Activated CD4-positive, alpha-beta T cell treated with anti-CD3 and anti-CD28 coated beads for 4 hours (primary cell): ENCODE measurements at places on chromosomes 1 and 21.

DNA sequence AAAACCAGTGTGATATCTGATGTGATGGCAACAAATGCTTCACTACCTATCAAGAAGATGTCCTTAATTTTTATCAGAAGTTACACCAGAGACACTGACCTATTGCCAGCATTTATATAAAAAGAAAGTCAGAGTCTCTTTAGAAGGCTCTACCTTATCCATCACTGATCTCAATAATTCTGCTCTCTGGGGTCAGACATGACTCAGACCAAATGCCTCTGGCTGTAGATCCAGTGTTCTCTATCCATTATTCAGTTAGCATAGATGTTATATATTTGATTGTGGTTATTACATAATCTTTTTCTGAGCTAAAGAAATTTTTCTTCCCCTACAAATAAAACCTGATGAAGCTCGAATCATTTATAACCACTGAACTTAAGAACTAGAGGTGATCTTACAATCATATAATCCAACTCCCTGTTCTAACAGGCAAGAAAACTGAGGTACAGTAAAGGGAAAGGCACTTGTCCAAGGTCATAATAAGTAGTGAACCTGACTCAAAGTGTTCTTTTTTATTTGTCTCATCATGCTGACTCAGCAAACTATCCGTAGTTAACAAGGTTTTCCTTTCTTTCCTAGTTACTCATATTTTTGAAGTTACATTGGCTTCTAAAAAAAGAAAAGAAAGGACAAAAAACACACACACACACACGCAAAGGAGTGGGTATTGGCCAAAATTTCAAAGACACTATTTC is 43.6 kb upstream of the ESRRG start:
- no peak for DNase-seq

DNA sequence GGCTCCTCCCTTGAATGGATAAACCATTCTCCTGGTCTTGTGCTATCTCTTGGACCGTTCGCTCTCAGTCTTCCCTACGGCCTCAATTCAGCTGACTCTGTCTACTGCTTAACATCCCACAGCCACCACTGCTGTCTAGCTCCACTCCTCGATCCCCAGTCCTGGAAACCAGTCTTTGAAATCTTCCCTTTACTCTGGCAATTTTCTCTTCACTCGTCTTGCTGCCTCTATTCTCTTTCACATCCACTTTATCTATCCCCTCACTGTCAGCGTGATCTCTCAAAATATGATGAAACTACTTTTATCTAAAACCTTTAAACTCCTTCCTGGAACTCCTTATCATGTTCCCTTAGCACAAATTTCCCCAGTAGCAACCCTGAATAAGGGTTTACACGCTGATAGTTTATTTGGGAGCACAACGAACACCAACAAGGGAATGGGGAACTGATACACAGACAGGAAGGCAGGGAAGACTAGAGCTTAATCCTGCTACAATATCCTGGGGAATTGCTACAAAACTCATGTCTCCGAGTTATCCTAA is 131.6 kb upstream of the SAMSN1 start:
- DNase-seq, result no peak

DNA sequence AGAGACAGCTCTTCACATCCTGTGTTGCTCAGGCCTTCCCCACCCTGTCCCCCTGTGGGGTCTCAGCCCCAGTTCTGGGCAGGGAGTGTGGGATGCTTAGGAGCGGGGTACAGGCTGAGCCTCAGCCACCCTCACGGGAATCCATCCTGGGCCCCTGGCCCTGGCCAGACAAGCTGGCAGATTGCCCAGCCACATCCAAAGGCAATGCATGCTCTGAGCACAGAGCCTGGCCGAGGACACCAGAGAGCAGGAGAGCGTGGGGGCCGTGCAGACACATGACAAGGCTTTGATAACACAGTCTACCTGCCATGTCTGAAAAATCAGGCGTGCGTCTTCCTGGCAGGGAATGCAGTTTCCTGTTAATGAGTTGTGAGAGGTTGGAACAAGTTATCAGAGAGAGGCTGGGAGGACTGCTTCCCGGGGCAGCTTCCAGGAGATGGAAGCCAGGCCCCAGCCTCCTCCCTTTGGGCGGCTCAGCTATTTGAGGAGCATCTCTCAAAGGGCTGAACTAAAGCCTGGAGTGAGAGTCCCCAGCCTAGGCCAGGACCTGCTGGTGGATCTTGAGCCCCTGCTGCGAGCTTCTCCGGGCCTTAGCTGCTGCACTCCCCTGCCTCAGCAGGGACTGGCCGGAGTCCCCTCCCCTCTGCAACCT is 72.2 kb upstream of the SELENON start:
- no peak for DNase-seq

GRCh38 chr1:57058652-57059501 is 93.1 kb upstream of the C8B start:
- no peak for DNase-seq

- no peak for DNase-seq
Measured at GRCh38 chr1:53111073-53111556, 31.3 kb downstream of the SLC1A7 start.
